Sigmoid colon (tissue), 7 donors: ENCODE measurements at places on chromosomes 7 and 10. TPM values are rescaled to one million over a fixed set of nuclear protein-coding genes. Genes with fewer than 3 reads are reported as not detected.

The NPSR1 gene
- not detected for total RNA-seq

The CCDC136 gene
- total RNA-seq: 23.5 TPM

The PLAU gene
- 3.6 TPM for total RNA-seq

The ASZ1 gene
- total RNA-seq: not detected

The VSTM2A gene
- 1.3 TPM for total RNA-seq

The FOXI2 gene
- not detected for total RNA-seq

The ACBD7 gene
- total RNA-seq: not detected

- H3K4me3 ChIP-seq: no peak overlapping the region
- no peak for DNase-seq
- H3K4me1 ChIP-seq: no peaks in the 10 kb centered on the region
- H3K27ac ChIP-seq: no peak overlapping the region
These were observed 519.1 kb downstream of the MDFIC start for GRCh38 chr7:115441033-115441432.

GRCh38 chr10:22447068-22447467, 101.8 kb downstream of the SPAG6 start:
- H3K4me1 ChIP-seq: no peaks in the 10 kb centered on the region
- H3K4me3 ChIP-seq: no peak overlapping the region
- H3K27ac ChIP-seq: no peak overlapping the region

DNA sequence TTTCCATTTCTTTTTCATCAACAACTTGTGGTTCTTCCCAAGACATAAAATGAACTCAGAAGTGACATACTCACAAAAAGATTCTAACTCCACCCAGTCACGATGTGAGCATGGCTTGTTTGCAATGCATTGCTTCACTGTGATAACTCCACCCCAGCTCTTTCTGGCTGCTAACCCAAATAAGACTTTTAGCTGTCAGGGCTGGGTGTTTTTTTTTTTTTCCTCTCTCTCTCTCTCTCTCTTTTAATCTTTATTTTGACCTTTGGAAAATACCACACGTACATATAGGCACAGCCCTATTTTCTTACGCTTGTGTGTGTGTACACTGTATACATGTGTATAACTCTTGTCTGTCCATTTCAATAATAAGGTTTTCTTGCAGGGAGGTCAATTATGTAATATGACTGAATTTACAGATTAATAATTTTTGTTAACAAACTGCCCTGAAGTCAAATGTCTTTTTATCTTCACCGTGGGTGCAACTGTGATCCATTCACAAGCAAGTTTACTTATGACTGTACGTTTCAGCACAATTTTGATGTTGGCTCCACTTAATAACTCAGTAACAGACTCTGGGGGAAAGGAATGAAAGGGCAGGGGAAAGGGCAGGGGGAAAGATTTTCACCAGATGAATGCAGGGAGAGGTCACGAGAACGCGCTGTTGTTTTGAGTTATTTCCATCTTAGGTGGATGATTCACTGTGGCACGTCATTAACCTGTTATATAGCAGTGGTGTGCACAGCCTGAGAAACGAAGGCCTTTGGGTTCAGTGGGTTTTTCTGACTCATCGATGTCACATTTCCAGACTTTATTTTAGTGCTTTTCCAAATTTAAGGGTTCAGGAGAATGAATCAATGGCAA, 49.1 kb downstream of the APBB1IP start:
- H3K27ac ChIP-seq: peak overlapping the region; percentile 32
- H3K36me3 ChIP-seq: no peaks in the 10 kb centered on the region
- no peak overlapping the region for H3K4me3 ChIP-seq
- H3K27me3 ChIP-seq: no peaks in the 10 kb centered on the region

DNA sequence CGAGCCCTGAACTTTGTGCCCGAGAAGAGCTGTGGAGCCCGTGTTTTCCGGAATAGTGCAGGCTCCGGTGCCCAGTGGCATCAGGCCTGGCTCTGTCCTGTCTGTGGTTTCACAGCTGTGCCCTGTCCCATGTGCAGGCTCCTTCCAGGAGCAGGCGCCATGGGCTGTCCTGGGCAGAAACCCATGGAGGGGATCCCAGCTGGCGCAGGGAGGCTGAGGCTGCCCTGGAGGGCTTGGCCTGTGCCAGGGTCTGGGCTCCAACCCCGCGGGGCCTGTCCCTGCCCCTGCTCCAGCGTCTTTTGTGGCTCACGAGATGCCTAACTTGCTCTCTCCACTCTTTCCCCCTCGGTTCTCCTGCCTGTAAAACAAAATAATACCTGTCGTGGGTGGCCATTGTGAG, 23.3 kb upstream of the CRHR2 start:
- H3K4me3 ChIP-seq: no peak overlapping the region
- no peaks in the 10 kb centered on the region for H3K36me3 ChIP-seq
- no peak overlapping the region for H3K27ac ChIP-seq
- no peaks in the 10 kb centered on the region for H3K27me3 ChIP-seq

- H3K27me3 ChIP-seq: no peaks in the 10 kb centered on the region
- no peak overlapping the region for H3K4me3 ChIP-seq
- DNase-seq: no peak
These were observed 147.5 kb downstream of the RAB11FIP2 start for GRCh38 chr10:117899181-117899683.

DNA sequence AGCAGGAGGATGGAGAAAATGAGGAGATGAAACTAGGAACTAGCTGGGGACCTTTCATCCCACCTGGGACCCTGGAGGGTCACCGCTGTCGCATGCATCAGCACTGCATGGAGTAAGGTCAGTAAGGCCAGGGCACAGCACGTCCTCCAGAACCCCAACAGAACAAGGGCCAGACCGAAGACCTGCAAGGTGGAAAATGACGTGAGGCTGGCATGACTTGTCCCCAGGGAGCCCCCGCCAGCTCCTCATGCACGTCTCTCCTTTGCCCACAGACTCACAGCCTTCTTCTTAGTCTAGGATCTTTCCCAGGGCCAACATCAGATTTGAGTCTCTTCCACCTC, 4.7 kb downstream of the ZNF488 start:
- DNase-seq: peak; percentile 22
- H3K4me3 ChIP-seq: no peak overlapping the region
- no peaks in the 10 kb centered on the region for H3K36me3 ChIP-seq

GRCh38 chr7:120703585-120704240, 154.2 kb downstream of the TSPAN12 start:
- H3K36me3 ChIP-seq: no peaks in the 10 kb centered on the region
- no peak overlapping the region for H3K27ac ChIP-seq
- H3K27me3 ChIP-seq: no peaks in the 10 kb centered on the region
- no peaks in the 10 kb centered on the region for H3K4me1 ChIP-seq
- H3K4me3 ChIP-seq: no peak overlapping the region

DNA sequence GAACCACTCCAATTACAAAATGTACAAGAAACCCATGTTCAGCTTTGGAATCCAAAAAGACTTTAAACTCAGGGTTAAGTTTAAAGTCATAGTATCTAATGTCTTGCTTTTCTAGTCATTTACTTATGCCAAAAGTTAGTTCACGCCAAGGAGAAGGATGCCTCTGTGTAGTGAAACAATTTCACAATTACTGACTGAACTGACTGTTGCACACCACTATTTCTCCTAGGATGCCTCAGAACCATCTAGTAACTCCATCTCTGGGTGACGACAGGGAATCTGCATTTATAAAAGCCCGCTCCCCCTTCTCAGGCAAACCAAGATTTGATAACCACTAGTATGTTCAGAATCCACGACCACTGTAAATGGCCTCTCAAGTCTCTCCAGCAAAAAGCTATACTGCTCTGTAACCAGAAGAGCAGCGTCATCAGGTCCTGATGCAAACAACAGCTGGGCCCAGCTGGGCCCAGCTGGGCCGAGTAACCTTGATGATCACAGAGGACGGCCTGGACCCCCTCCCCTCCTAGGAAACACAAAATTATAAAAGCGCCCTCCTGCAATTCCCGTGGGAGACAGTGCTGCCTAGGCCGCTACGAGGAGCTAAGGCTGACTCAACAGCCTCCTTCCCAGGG, 680 bp upstream of the ADO start:
- H3K4me3 ChIP-seq: peak overlapping the region; percentile 79
- no peak for DNase-seq
- no peaks in the 10 kb centered on the region for H3K27me3 ChIP-seq
- H3K4me1 ChIP-seq: no peaks in the 10 kb centered on the region
- no peaks in the 10 kb centered on the region for H3K36me3 ChIP-seq

GRCh38 chr10:94545391-94546048, at the start of gene HELLS:
HELLS (plus strand) TSS chr10:94545788; CDS start chr10:94545922, 134 bp downstream.
- H3K27me3 ChIP-seq: no peaks in the 10 kb centered on the region
- H3K4me1 ChIP-seq: no peaks in the 10 kb centered on the region
- H3K27ac ChIP-seq: peak within 1 kb of the TSS; percentile 74
- peak; percentile 87 for DNase-seq
- no peaks in the 10 kb centered on the region for H3K36me3 ChIP-seq
- H3K4me3 ChIP-seq: peak within 1 kb of the TSS; percentile 58

GRCh38 chr7:120190109-120190508, 82.9 kb upstream of the KCND2 start:
- no peak for DNase-seq
- no peaks in the 10 kb centered on the region for H3K4me1 ChIP-seq
- no peaks in the 10 kb centered on the region for H3K27me3 ChIP-seq
- H3K4me3 ChIP-seq: no peak overlapping the region
- H3K36me3 ChIP-seq: no peaks in the 10 kb centered on the region

DNA sequence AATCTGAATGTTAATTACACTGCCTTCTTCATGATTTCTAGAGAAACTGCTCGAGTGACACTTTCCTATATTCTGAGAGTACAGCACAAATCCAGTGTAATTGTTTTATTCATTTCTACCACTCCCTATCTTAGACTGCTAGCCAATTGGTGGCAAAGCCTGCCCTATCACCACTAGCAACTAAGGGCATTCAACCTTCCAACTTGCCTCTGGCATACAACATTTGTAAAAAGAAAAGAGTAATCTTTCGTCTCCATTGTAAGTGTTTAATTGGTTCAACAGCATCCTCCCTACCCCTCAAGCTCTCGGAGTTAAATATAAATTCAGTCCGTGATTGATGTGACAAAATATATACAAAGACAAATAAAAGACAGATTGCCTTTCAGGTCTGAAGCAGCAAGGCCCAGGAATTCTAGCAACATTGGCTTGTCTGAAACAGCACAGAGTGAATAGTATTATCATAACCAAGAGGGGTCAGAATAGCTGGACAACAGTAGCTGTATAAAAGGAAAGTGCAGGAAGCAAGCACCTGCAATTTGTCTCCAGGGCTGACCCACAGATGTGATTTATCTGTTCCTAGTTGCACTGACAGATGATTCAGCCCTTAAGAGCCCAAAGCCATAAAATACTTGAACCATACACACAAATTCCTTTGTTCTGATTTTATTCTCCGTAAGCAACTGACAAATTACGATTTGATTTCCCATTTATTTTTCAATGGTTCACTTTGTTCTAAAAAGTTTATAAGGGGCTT, 47.6 kb upstream of the ANKRD1 start:
- H3K27ac ChIP-seq: peak overlapping the region; percentile 63
- no peaks in the 10 kb centered on the region for H3K4me1 ChIP-seq
- H3K27me3 ChIP-seq: no peaks in the 10 kb centered on the region

- H3K36me3 ChIP-seq: no peaks in the 10 kb centered on the region
- H3K4me3 ChIP-seq: no peak overlapping the region
- DNase-seq: no peak
- H3K27ac ChIP-seq: no peak overlapping the region
These were observed 19.0 kb upstream of the FAM20C start for GRCh38 chr7:173209-173918.

- H3K27me3 ChIP-seq: no peaks in the 10 kb centered on the region
- DNase-seq: no peak
- no peak overlapping the region for H3K27ac ChIP-seq
- H3K36me3 ChIP-seq: no peaks in the 10 kb centered on the region
- no peaks in the 10 kb centered on the region for H3K4me1 ChIP-seq
These were observed 272.5 kb upstream of the COBL start for GRCh38 chr7:51589111-51589510.

DNA sequence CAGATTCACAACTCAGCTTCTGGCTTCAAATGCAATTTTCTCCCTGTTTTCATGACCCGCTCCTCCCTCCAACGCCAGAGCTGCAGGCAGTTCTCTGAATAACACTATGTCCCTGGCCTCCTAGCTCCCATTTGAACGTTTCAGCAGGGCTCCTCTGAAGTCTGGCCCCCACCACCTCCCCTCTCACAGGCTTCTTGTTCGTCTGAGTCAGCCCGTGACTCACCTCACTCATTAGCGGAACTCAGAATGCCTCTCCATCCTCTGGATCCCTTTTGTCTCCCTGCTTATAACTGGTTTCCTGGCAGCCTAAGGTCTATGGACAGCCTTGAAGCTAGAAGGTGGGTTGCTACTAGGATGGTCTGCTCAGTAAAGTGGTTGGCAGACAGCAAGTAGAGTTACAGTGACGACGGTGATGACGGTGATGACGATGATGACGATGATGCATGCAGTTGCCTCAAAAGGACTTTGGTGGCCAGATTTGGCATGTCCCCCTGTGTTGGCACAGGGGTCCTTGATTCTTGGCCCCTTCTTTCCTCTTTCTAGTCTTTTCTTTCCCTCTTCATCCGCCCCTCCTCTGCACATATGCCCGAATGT, 83.3 kb upstream of the MKLN1 start:
- no peaks in the 10 kb centered on the region for H3K4me1 ChIP-seq
- no peak overlapping the region for H3K4me3 ChIP-seq
- peak; percentile 81 for DNase-seq

GRCh38 chr7:11714205-11714604, 117.8 kb downstream of the THSD7A start:
- H3K27ac ChIP-seq: no peak overlapping the region
- no peaks in the 10 kb centered on the region for H3K27me3 ChIP-seq
- no peak overlapping the region for H3K4me3 ChIP-seq

GRCh38 chr7:23107781-23108180, 2.2 kb downstream of the KLHL7 start:
- no peaks in the 10 kb centered on the region for H3K4me1 ChIP-seq
- no peaks in the 10 kb centered on the region for H3K27me3 ChIP-seq
- no peak overlapping the region for H3K27ac ChIP-seq

DNA sequence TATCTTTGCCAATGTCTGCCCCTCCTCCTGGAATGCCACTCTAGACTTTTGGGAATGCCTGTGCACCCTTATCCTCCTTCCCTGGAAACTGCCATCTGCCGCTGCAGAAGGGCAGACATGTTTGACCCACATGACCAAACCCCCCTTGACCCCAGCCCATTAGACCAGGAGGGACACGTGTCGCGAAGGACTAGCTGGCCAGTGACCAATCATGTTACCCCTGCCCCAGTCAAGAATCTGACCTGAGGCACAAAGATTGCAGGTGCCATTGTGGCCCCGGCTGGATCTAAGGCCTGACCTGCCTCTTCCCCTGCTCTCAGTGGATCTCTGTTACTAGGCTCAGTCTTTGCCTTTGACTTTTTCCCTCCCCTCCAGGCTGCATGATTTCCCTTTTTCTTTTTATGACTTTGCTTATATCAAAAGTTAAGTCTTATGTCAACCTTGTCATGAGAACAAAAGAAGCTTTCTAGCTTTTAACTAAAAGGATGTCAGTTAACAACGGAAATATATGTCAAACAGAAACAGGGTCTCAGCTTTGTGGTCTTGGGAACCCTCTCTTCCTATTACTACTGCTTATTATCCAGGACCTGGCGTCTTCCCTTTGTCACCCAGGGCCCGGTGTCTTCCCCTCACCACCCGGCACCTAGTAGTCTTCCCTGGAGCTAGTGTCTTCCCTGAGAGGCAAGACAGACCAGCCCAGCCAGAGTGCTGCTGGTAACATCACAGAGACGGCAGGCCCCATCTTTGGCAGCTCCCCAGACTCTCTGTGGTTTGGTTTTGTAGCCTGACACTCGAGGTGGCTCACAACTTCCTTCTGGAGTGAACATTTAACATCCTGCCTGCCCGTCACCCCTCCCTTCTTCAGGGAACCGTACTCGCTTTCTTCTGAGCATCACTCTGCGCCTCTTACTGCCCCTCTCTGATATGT, 24.4 kb upstream of the PPIF start:
- no peaks in the 10 kb centered on the region for H3K36me3 ChIP-seq
- H3K4me1 ChIP-seq: peaks cover 20% of the 10 kb centered on the region
- DNase-seq: peak; percentile 88
- peak overlapping the region; percentile 44 for H3K27ac ChIP-seq

GRCh38 chr10:94213980-94214379, 148.8 kb downstream of the NOC3L start:
- H3K27ac ChIP-seq: no peak overlapping the region
- no peaks in the 10 kb centered on the region for H3K4me1 ChIP-seq
- DNase-seq: no peak
- H3K4me3 ChIP-seq: no peak overlapping the region
- H3K36me3 ChIP-seq: no peaks in the 10 kb centered on the region
